CD4-positive, alpha-beta T cell treated with Interleukin-10 for 1 hour (primary cell): ENCODE measurements at places on chromosomes 2 and 18.

GRCh38 chr18:26134107-26134506 is 438 bp downstream of the PSMA8 start:
- DNase-seq = peak; percentile 30

GRCh38 chr18:23135550-23136325 is 453 bp downstream of the CABLES1 start:
- DNase-seq = peak; percentile 17

- no peak for DNase-seq
These were observed 34.9 kb downstream of the ARHGAP28 start for GRCh38 chr18:6764382-6764781.

GRCh38 chr18:40048253-40048652 is 1906.8 kb upstream of the PIK3C3 start:
- DNase-seq = no peak

DNA sequence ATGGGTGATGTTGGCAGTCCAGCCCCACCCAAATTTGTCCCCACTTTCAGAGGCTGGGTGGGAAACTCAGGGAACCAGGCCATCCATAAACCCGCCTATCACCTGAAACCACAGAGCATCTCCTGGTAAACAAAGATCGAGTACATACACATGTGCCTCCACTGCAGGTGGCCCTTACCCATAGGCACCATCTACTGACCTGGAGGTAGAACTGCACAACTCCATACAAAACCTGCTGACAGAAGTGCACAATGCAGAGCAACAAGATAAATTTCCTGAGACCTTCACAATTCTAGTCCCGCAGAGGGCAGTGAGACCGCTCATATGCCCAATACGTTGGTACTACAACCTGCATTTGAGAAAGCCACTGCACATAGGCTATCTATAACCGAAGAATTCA is 856.3 kb downstream of the SUCLG1 start:
- DNase-seq = no peak

DNA sequence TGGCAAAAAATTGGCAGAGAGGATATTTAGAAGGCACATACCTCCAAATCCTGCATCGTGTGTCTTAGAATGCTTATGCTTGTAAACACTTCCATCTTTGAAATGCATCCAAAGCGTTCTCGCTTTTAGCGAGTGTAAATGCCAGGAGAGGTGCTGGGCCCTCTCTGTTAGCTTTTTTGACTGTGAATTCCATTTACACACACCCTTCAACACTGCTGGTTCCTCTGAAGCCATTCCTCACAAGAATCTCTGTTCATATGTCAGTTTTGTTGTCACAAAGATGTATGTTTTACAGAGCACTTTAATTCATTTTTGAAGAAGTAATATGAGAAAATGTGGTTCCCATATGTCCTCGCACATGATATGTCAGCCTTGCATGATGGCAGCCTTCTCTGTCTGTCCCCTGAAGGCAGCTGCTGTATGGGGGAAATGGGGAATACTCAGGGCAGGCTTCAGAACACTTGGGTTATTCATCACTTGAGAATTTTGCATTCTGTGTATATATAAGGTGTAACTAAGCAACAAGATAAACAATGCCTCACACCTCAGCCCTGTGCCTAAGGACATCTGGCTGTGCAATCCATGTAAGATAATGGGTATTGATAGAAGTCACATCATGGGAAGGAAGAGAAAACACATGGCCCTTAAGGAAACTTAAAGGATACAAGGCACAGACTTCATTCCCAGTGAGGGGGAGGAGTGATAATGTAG is 52.3 kb downstream of the RAB27B start:
- DNase-seq = no peak

- no peak for DNase-seq
These were observed 17.1 kb upstream of the AAK1 start for GRCh38 chr2:69660637-69661036.

GRCh38 chr2:114935031-114935430 is 492.6 kb downstream of the DPP10 start:
- DNase-seq = no peak

DNA sequence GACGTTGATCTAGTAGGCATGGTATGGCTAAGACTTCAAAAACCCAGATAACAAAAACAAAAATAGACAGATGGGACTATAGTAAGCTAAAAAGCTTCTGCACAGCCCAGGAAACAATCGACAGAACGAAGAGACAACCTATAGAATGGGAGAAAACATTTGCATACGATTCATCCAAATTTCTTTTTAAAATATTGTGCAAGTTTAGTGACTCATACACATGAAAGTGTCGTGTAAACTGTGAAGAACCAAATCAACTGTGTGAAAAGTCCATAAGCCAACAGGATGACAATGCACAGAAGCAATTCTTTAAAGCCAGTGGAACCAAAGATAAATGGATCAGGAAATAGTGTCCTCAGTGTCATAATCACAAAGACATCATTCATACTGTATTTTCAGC is 671.1 kb downstream of the RNF144A start:
- no peak for DNase-seq

GRCh38 chr18:22767653-22768052 is 165.5 kb upstream of the RBBP8 start:
- no peak for DNase-seq

GRCh38 chr2:33645861-33646260 is 46.8 kb upstream of the FAM98A start:
- DNase-seq = no peak

DNA sequence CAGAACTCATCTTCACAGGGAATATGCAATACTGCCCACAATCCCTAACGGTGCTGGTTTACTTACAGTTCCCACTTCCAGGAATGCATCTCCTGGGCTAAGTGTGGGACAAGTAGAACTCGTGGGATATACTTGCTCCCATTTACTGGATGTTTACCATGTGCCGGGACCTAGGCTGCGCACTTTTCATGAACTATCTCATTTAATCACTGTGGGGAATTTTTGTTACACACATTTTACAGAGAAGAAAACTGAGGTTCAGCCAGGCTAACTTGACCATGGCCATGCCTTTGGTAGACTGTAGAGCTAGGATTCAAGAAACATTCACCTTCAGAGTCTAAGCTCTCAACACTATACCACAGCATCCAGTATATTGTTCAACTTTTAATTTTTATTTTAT is 24.4 kb upstream of the MBOAT2 start:
- DNase-seq = no peak

GRCh38 chr2:925309-925708 is 25.3 kb upstream of the SNTG2 start:
- no peak for DNase-seq

GRCh38 chr2:119431155-119431975 is at the start of gene TMEM37:
TSS of gene TMEM37 (plus strand) at chr2:119431854. CDS start at chr2:119431904, 50 bp downstream.
- no peak for DNase-seq

DNA sequence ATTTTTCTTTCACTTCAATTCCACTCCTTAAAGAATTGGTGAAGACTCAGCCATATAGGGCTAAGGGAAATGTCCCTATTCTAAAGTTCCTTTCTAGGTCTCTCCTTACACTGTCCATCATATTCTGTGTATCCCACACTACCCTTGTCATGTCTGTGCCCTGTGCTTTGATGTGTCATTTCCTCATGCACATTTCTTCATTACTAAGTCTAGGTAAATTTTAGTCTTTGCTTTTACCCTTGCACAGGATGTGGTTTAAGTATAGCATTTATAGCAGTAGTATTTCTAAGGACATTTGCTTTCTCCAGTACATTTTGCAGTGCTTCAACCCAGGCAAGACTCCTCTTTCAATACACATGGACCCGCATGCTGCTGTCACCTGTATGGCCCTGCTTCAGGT is 221.5 kb upstream of the ACVR2A start:
- DNase-seq = peak; percentile 33

DNA sequence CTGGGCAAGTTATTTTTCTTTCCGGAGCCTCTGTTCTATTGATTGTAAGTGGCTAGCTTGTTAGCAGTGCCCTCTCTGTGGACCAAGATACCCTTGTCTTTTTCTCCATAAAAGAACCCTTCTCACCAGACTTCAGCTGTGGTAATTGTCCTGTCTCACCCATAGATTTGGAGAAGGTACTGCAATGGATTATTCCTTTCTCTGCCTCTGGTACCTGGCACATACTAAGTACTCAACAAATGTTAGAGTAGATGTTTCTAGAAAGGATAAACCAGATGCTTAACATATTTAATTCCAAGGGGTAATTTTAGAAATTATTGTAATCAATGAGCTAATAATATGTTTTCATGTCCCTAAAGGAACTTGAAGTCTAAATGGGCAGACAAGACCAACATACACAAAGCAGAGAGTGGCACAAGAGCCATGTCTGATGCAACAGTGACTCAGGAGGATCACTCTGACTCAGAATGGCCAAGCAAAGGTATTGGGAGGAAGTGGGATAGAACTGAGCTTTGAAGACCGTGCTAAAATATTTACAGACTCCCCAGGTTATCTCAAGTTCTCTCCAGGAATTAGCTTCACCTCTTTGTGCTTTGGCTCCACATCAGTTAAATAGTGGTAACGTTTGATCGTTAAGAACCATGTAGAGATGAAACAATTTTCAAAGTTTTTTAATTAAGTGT is 129.7 kb upstream of the OSR1 start:
- no peak for DNase-seq

- DNase-seq = no peak
These were observed 634.3 kb upstream of the SOX11 start for GRCh38 chr2:5057891-5058351.

DNA sequence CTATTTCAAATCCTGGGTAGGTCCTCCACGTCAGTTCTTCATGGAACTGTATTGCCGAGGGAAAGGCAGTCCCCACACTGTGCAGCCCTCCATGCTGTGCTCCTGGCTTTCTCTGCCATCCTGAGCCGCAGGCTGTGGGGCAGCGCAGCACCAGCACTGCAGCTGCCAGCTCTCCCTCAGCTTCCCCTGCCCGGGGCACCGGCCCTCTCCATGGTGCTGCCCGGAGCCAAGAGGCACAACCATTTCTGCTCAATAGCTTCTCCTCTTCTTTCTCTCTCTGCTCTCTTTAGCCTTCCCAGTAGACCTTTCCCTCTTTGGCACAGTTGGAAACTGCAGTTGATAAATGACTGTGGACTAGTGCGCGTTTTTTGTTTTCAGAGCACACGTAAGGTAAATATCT is 12.1 kb downstream of the ANKRD23 start:
- no peak for DNase-seq

GRCh38 chr2:166404831-166405568 is 29.3 kb upstream of the SCN9A start:
- DNase-seq = no peak
